ENCODE measurements at places on chromosomes 13 and 19. TPM values are rescaled to one million over a fixed set of nuclear protein-coding genes. Genes with fewer than 3 reads are reported as not detected.

- peaks cover 2% of the 10 kb centered on the region for H3K36me3 ChIP-seq
- H3K4me1 ChIP-seq, result peaks cover 28% of the 10 kb centered on the region
- H3K4me3 ChIP-seq, result no peak overlapping the region
- peaks cover 45% of the 10 kb centered on the region for H3K27me3 ChIP-seq
Observed at GRCh38 chr19:51467864-51468544, 9.8 kb upstream of the SIGLEC8 start.

DNA sequence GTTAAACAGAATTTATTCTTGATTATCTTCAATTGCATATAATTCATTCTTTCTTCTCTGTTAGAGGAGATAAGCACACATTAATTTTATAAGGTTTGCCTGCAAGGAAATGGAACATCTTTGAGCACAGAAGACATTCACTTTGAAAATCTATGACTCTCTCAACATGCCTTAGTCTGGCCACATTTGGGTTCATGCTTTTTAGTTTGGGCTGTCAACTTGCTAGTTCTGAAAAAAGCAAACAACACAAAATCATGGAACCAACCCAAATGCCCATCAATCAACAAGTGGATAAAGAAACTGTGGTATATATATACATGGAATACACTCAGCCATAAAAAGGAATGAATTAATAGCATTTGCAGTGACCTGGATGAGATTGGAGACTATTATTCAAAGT, 71.5 kb downstream of the CYSLTR2 start:
- no peak overlapping the region for H3K27ac ChIP-seq
- no peak for DNase-seq
- no peaks in the 10 kb centered on the region for H3K36me3 ChIP-seq
- no peak overlapping the region for H3K4me3 ChIP-seq
- H3K27me3 ChIP-seq, result peaks cover 7% of the 10 kb centered on the region

GRCh38 chr19:41991025-41991424, 3.0 kb downstream of the ATP1A3 start:
- no peaks in the 10 kb centered on the region for H3K36me3 ChIP-seq
- no peak overlapping the region for H3K27ac ChIP-seq
- peaks cover 6% of the 10 kb centered on the region for H3K4me1 ChIP-seq
- no peak overlapping the region for H3K4me3 ChIP-seq
- H3K27me3 ChIP-seq, result peaks cover 24% of the 10 kb centered on the region
- DNase-seq, result no peak

- DNase-seq, result peak; percentile 58
- H3K36me3 ChIP-seq, result peaks cover 29% of the 10 kb centered on the region
- no peak overlapping the region for H3K27ac ChIP-seq
- H3K27me3 ChIP-seq, result no peaks in the 10 kb centered on the region
- peaks cover 18% of the 10 kb centered on the region for H3K4me1 ChIP-seq
Observed at GRCh38 chr19:6730153-6730804, 7.1 kb downstream of the GPR108 start.

DNA sequence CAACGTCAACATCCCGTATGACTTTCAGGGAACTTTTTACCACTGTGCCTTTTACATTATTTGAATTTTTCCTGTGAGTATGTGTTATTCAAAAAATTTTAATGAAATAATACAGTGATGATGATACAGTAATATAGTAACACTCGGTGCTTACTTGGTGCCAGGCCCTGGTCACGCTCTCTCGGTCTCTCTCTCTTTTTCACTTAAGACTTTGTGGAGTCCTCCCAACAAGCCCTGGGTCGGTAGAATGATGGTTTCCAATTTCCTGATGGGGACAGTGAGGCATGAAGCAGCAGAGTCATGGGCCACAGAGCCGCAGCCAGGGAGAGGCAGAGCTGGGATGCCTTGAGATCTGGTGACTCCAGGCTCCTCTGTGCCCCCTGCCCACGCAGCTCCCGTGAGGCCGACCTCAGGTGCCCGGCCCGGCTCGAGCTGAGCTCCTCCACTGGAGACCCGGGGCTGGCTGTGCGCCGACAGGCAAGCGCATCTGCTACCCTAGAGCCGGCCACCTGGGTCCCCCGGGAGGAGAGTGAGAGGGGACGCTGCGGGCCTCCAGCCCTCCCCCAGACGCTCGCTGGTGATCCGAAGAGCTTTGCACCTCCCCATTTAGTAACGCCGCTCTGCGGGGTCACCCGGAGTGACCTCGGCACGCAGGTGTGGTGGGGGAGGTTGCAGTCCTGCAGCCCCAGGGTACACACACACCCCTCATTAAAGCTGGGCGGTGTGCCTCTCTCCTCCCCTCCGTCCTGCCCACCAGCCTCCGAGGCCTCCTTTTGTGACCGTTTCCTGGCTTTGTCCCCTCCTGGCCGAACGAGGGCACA, 4.4 kb upstream of the SBK3 start:
- no peak for DNase-seq
- no peaks in the 10 kb centered on the region for H3K4me1 ChIP-seq
- no peaks in the 10 kb centered on the region for H3K36me3 ChIP-seq

DNA sequence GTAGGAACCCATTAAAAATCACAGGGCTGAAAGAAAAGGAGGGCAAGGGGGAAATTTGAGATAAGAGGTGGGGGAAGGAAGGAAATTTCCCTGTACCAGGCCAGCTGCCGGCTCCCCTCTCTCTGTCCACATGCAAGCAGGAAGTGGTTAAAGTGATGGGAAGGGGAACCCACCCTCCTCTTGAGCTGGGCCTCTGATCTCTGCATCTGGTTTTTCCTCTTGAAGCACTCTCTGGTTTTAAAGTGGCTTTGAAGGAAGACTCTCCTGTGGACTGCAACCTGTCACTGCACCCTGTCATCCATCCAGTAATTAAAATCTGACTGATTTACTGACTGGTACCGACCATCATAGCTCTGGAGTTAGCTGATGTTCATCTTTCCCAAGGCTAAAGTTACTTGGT, 239.6 kb downstream of the TSHZ3 start:
- H3K36me3 ChIP-seq, result no peaks in the 10 kb centered on the region
- no peak overlapping the region for H3K4me3 ChIP-seq
- H3K4me1 ChIP-seq, result peaks cover 17% of the 10 kb centered on the region

DNA sequence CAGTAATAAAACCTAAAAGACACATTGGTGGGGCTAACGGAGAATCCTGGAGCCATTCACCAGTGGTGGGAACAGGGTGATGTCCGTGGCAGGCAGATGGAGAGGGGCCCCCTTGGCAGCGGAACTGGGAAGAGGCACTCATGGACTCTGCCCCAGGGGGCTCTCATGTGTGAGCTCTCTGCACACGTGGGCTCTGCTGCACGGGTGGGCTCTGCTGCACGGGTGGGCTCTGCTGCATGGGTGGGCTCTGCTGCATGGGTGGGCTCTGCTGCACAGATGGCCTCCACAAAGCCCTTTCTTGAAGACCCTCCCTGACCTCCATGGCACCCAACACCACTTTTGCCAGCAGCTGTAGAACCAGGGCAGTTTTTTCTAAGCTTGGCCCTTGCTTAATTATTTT, 52.3 kb downstream of the PARP4 start:
- no peak overlapping the region for H3K27ac ChIP-seq
- peaks cover 59% of the 10 kb centered on the region for H3K36me3 ChIP-seq
- peaks cover 20% of the 10 kb centered on the region for H3K4me1 ChIP-seq
- no peak overlapping the region for H3K4me3 ChIP-seq
- H3K27me3 ChIP-seq, result no peaks in the 10 kb centered on the region
- no peak for DNase-seq

DNA sequence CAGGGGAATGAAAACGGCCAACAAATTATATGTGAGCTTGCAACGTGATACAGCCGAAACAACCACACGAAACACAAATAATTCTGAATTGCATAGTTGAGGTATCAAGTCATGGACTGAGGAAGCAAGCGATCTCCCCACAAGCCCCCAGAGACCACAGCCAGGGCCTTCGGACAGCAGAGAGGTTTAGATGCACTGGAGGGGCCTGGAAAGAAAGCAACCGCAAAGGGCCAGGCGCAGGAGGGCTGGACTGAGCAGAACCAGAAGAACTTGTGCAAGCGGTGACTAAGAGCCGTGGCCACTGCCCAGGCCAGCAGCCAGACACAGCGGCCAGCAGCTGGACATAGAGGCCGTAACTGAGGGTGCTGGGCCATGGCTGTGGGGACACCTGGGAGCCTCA, 131.4 kb downstream of the TNFRSF19 start:
- no peak overlapping the region for H3K4me3 ChIP-seq
- H3K4me1 ChIP-seq, result peaks cover 6% of the 10 kb centered on the region
- no peak for DNase-seq

DNA sequence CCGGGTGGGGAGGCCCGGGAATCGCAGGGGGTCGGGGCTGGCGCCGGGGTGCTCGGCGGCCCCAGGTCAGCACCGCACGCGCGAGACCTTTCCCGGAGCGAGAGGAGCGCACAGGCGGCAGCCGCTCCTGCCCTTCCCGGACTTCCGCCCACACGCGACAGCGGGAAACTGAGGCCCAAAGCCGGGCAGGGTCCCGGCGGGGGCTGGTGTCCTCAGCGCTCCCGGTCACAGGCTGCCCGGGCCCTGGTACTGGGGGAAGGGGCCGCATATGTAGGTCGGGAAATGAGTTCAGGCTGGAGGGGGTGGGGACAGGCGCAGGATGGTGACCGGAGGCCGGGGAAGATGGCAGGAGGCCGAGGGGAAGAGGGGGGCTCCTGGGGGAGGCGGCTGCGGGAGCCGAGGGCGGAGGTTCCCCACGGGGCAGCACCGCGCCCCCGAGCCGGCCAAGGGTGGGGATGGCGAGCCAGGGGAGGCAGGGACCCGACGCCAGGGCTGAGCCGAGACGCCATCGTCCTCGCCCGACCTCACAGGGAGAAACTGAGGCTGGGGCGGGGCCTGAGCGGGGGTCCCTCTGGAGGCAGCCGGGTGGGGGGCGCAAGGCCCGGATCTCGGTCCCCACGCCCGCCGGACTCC, 662 bp downstream of the CBARP start:
- DNase-seq, result no peak
- H3K27me3 ChIP-seq, result peaks cover 17% of the 10 kb centered on the region
- H3K4me1 ChIP-seq, result peaks cover 18% of the 10 kb centered on the region
- no peak overlapping the region for H3K4me3 ChIP-seq
- H3K36me3 ChIP-seq, result no peaks in the 10 kb centered on the region
- no peak overlapping the region for H3K27ac ChIP-seq

DNA sequence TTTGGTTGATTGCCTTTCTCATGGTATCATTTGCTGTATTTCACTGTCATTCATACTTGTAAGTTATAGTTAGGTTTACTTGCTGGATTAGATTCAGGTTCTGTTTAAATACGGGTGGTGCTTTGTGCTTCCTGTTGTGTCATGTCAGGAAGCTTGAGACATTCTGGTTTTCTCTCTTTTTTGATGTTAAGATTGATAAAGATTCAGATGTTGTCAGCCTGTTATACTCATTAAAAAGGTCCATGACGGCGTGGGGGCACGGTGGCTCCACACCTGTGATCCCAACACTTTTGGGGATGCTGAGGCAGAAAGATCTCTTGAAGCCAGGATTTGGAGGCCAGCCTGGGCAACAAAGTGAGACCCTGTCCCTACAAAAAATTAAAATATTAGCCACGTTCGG, 45.7 kb downstream of the NAA16 start:
- H3K4me3 ChIP-seq, result peak overlapping the region; percentile 52
- H3K27ac ChIP-seq, result peak overlapping the region; percentile 91
- peak; percentile 31 for DNase-seq
- H3K4me1 ChIP-seq, result peaks cover 41% of the 10 kb centered on the region

GRCh38 chr19:56813531-56813930, 27.0 kb downstream of the PEG3 start:
- H3K4me1 ChIP-seq, result no peaks in the 10 kb centered on the region
- no peaks in the 10 kb centered on the region for H3K27me3 ChIP-seq
- no peak overlapping the region for H3K4me3 ChIP-seq
- no peak for DNase-seq
- H3K36me3 ChIP-seq, result no peaks in the 10 kb centered on the region

- H3K27me3 ChIP-seq, result peaks cover 2% of the 10 kb centered on the region
- no peak for DNase-seq
- no peak overlapping the region for H3K27ac ChIP-seq
- peaks cover 3% of the 10 kb centered on the region for H3K4me1 ChIP-seq
Observed at GRCh38 chr13:109427695-109428094, 358.7 kb downstream of the IRS2 start.

- no peaks in the 10 kb centered on the region for H3K4me1 ChIP-seq
- no peak for DNase-seq
- H3K27me3 ChIP-seq, result no peaks in the 10 kb centered on the region
- no peaks in the 10 kb centered on the region for H3K36me3 ChIP-seq
- no peak overlapping the region for H3K27ac ChIP-seq
Observed at GRCh38 chr13:76335463-76335862, 550.7 kb downstream of the KCTD12 start.

DNA sequence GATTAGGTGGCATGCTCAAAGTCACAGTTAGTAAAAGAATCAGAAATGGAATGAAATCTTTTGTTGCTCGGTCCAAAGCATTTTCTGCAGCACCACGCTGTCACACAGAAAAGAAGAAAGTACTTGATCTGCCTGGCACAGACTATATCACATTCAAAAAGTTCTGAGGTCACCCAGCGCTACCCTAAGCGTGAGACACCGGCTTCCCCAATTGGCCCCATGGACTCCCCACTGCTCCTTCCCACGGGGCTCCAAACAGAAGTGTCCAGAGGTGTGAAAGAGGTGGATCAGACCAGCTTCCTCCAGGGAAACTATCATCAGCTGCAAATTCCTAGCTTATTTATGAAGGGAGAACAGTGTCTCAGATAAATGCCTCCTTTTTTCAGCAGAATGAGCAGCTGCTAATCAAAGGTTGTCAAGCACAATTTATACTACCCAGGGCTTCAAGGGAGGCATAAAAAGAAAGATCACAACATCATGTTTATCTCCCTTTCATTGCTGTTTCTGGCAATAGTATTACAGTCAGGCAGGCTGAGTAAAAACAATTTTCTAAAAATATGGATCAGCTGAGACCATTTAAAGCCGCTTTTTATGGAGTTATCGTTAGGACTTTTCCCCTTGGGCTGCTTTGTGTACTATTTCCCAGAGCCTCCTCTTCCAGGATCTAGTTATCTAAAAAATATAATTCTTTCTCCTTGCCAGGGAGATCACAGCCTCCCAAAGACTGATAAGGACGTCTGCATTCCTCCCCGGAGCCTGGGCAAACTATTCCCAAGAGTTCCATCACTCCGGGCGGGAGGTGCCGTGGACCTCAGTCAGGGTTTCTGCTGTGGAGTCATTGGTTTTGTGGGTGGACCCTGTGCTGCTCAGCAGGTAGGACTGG, 208.0 kb downstream of the LHFPL6 start:
- H3K4me3 ChIP-seq, result no peak overlapping the region
- no peaks in the 10 kb centered on the region for H3K36me3 ChIP-seq
- H3K27ac ChIP-seq, result no peak overlapping the region
- no peaks in the 10 kb centered on the region for H3K4me1 ChIP-seq
- no peaks in the 10 kb centered on the region for H3K27me3 ChIP-seq
- DNase-seq, result no peak

GRCh38 chr13:48072304-48072703, 22.6 kb downstream of the MED4 start:
- H3K4me3 ChIP-seq, result no peak overlapping the region
- no peaks in the 10 kb centered on the region for H3K27me3 ChIP-seq
- H3K4me1 ChIP-seq, result peaks cover 6% of the 10 kb centered on the region
- DNase-seq, result no peak
- H3K27ac ChIP-seq, result no peak overlapping the region

GRCh38 chr13:36601186-36601585, 72.6 kb upstream of the SERTM1 start:
- H3K27ac ChIP-seq, result no peak overlapping the region
- H3K27me3 ChIP-seq, result no peaks in the 10 kb centered on the region
- no peak overlapping the region for H3K4me3 ChIP-seq
- no peaks in the 10 kb centered on the region for H3K4me1 ChIP-seq
- H3K36me3 ChIP-seq, result no peaks in the 10 kb centered on the region

GRCh38 chr19:33736158-33736557, 60.5 kb upstream of the KCTD15 start:
- no peak overlapping the region for H3K27ac ChIP-seq

- peaks cover 2% of the 10 kb centered on the region for H3K4me1 ChIP-seq
- peaks cover 15% of the 10 kb centered on the region for H3K27me3 ChIP-seq
- H3K36me3 ChIP-seq, result no peaks in the 10 kb centered on the region
Observed at GRCh38 chr13:98664924-98665637, 87.4 kb downstream of the SLC15A1 start.

Gene ZNF582
- total RNA-seq, result 3.3 TPM

Gene PABPC3
- 0.63 TPM for total RNA-seq

Gene PINLYP
- 8.9 TPM for total RNA-seq

Gene SGCG
- total RNA-seq, result not detected
